Esophagus (tissue), 2 donors: ENCODE measurements at places on chromosomes 13 and 19. TPM values are rescaled to one million over a fixed set of nuclear protein-coding genes. Genes with fewer than 3 reads are reported as not detected.

PLK5 gene
- 0.53 TPM for polyA plus RNA-seq

C1QTNF9B gene
- polyA plus RNA-seq: 0.04 TPM

SIAH3 gene
- 0.01 TPM for polyA plus RNA-seq

DNASE2 gene
- 15.9 TPM for polyA plus RNA-seq

SYNGR4 gene
- not detected for polyA plus RNA-seq

RNF225 gene
- 1.6 TPM for polyA plus RNA-seq

COX6B2 gene
- 0.48 TPM for polyA plus RNA-seq

CASP14 gene
- 0.22 TPM for polyA plus RNA-seq

ZIM2 gene
- polyA plus RNA-seq: 0.01 TPM

ZNF235 gene
- polyA plus RNA-seq: 1.2 TPM

ADGRE3 gene
- 0.07 TPM for polyA plus RNA-seq

ANKRD24 gene
- polyA plus RNA-seq: 0.21 TPM

CYP2A7 gene
- not detected for polyA plus RNA-seq

CGB8 gene
- polyA plus RNA-seq: not detected

CCDC194 gene
- polyA plus RNA-seq: not detected

TRAPPC2B gene
- 25.8 TPM for polyA plus RNA-seq

CEACAM1 gene
- 38.8 TPM for polyA plus RNA-seq

TBXA2R gene
- 0.64 TPM for polyA plus RNA-seq

MBD3L3 gene
- not detected for polyA plus RNA-seq

PNPLA6 gene
- polyA plus RNA-seq: 27.2 TPM

IGFLR1 gene
- polyA plus RNA-seq: 5.1 TPM

HSPB6 gene
- 12.5 TPM for polyA plus RNA-seq

SYDE1 gene
- polyA plus RNA-seq: 3.9 TPM

LILRB4 gene
- polyA plus RNA-seq: 0.58 TPM

OR10H1 gene
- polyA plus RNA-seq: not detected

PSG2 gene
- not detected for polyA plus RNA-seq

DIAPH3 gene
- polyA plus RNA-seq: 1.3 TPM

SOX1 gene
- polyA plus RNA-seq: not detected

OR7C1 gene
- 0.02 TPM for polyA plus RNA-seq

YIPF2 gene
- polyA plus RNA-seq: 47.7 TPM
